ENCODE measurements at places on chromosomes 4 and X.

- no peak for DNase-seq
These were observed 977.1 kb upstream of the PRKX start for GRCh38 chrX:4690521-4690920.

GRCh38 chr4:113080050-113080449, 30.6 kb downstream of the ANK2 start:
- DNase-seq = no peak

DNA sequence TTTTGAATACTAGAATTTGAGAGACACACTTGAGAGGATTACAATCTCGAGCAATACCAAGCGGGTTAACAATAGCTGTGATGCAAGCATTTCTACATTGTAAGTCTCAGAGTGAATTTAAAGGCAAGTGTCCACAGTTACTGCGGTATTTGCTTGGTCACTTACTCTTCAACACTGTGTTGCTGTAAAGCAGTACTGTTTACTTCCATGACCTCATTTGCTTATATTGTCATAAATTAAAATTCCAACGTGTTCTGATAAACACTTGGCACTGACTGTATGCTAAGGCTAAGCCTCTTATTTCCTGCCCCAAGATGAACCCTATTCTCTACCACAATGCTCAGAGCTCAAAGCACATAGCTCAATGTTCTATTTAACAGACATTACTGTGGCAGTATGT, 11.1 kb downstream of the EXOC1L start:
- DNase-seq = peak; percentile 39

- no peak for DNase-seq
These were observed 227.9 kb downstream of the PTTG2 start for GRCh38 chr4:38188136-38188535.

GRCh38 chr4:10727140-10727880, 42.7 kb upstream of the CLNK start:
- no peak for DNase-seq

- no peak for DNase-seq
These were observed 38.8 kb upstream of the BEX4 start for GRCh38 chrX:103175944-103176753.

DNA sequence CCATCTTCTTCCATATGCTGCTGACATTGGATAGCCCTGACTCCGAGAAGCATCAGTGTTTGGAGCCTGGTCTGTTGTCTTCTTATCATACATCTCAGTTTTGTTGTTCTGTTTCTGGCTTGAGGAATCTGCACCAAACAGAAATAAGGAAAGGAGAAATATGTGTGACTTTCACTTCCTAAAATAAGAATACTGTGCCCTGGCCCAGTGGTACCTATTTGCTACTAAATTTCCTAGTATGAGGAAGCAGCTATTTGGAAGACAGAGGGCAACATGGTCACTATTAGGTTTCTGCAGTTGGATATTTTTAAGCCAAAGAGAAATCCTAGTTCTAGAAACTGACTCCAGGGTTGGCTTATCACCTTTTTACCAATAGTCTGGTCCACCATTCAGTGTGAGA, 16.8 kb downstream of the CT47C1 start:
- no peak for DNase-seq

GRCh38 chr4:24328711-24329110, 255.6 kb downstream of the DHX15 start:
- no peak for DNase-seq

DNA sequence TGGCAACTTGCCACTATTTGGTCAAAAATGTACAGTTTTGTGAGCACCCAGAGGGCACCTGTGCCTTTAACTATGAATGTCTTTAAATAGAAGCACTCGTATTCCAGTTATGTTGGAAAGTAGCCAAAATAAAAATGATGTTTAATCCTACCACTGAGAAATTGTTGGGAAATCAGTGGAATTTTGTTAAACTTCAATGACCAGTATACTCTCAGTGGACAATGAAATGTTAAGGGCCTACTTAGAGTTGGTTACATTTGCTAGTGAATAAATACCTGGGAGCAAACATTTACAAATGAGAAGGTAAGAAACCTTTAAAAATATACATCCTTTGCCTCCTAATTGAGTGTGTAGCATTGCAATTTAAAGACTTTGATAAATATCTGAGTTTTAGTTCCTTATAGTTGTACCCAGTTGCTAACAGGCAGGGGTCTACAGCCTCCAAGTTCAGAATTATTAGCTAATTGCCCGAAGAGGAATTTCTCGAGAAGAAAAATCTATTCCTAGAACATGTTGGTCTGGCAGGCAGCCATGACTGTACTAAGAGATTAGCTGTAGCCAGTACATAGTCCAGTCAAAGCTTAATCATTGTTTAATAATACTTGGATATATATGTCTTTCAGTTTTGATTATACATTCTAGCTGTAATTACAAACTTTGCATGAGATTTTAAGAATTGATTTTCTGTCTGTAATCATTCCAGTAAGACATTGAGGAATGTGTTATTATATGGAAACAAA, 93.2 kb downstream of the IL1RAPL2 start:
- no peak for DNase-seq

DNA sequence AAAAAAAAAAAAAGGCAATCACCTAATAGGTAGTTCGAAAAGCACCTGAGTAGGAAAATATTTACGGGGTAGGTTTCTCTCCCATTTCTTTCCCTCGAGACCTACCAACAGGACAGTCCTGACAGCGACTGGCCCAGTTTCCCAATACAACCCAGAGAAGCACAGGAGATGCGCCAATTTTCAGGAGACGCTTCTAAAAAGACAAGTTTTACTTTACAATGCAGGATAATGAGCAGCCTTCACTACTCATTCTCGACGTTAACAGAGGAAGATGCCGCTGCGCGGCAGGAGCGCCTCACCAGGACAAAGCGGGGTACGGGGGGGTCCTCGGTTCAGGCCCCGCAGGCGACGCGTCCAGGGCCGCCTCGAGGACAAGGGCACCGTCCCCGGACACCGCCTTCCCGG, 708 bp downstream of the BCLAF3 start:
- peak; percentile 20 for DNase-seq

DNA sequence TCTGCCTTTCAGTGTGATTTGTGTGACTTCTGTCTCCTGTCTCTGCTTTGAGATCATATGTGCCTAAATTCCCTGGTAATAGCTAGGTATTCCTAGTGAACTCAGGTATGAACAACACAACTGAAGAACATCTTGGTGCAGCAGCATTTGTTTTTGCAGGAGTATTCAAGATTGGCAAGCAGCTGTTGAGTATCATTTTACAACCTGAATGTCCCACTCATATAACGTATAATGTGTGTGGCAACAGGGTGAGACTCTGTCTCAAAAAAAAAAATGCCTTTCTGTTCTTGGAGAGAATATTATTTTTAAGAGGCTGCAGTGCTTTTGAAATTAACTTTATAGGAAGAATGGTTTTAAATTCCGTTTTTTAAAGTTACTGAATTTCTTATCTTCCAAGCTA, 7.7 kb downstream of the LSM6 start:
- DNase-seq = no peak

DNA sequence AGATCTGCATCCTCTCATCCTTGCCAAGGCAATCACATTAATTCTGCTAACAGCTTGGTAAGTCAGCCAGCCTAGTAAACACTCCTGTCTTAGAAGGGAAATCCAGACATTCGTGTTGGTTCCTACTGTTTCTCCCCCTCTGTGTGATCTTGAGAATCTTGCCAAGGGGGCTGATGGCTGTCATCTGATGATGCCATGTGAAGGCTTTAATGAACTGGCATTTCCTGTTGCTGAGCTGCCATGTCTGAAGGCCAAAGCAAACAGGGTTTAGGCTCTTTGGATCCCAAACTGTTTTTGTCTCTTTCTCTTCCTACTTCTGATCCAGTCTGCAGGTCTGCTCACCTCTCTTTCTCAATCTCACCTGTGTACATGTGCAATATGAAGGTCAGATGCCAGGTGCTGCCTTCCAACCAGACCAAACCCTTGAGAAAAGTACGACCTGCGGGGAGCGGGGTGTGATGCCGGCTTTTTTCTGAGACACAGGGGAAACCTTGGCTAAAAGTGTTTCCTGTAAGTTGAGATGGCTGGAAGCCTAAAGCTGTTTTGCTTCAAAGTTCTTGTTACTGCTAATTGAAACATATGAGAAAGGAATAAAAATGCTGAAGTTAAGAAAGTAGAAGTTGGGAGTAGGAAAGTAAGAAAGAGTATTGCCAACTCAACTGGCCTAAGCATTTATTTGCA, 532.9 kb downstream of the ANKRD50 start:
- no peak for DNase-seq

- no peak for DNase-seq
These were observed 183.3 kb downstream of the KDR start for GRCh38 chr4:54941994-54942552.

DNA sequence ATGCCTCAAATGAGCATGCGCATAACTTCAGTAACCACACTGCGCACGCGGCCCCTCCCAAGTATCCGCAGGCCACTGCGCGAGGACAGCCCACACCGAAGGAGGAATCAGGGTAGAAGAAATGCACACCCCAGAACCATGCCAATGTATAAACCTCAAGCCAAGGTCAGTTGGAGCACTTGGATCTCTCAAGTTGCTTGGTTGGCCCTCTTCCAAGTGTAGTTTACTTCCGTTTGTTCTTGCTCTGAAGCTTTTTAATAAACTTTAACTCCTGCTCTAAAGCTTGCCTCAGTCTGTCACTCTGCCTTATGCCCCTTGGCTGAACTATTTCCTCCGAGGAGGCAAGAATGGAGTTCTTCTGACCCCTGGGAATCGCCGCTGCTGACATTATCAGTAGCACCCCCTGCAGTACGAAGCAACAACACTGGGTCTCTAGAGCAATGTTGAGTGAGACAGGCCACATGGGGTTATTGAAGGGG, 22.0 kb upstream of the SPINK2 start:
- DNase-seq = no peak

DNA sequence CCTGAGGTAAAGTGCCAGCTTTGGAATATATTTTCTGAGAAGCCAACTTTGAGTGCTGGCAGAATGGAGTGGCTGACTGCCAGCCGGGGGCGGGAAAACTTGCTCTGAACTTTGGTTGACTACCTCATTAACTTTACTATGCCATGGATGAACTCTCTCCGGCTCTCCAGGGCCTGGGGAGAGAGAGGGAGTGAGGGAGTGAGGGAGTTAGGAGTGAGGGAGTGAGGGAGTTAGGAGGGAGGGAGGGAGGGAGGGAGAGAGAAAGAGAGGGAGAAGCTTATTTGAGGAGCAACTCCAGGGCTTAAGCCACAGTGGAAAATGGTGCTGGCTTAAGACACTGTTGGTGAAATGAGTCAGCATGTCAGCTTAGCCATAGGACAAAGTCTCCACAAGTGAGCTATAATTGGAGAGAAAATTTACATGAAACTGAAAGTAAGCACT, 280.9 kb upstream of the RPS6KA3 start:
- DNase-seq = no peak

DNA sequence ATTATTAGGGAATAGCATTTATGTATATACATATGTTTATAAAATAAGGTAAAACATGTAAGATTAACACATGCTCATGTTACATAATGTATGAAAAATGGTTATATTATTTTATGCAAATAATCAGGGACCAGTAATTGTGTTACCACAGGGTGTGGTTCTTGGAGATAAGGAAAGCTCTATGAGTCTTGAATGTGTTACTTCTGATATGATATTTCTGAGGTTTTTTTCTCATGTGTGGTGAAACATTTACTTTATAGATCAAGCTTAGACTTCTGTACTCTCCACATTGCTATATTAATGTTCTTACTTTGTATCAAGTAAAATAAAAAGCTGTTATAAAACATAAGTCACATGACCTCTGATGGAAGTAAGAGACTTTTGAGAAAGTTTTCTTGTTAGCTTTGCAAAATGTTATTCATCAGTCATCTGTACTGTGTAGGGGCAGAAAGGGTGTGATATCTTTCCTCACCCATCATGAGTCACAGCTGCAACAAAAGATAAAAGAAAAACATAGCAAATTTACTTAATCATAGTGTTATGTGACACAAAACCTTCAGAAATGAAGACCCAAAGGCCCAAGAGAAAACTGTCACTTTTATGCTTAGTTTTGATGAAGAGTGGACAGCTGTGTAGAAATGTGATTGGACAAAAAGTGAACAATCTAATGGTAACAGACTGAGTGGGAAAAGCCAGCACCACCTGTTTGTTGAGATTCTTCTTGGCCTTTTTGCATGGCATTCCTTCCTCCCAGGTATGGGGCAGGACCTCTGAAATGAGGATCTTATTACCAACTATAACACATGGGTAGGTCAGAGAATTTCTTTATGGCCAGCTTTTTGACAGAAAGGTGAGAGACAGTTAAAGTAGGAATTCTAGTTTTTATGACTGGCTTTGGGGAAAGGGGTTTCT, 632.3 kb downstream of the PDHA2 start:
- DNase-seq = no peak

Measured in NCI-H526 treated with DMSO at 0.1 percent for 48 hours (cell line).